ENCODE measurements at places on chromosomes 2 and 18.

- DNase-seq = no peak
- no peaks in the 10 kb centered on the region for H3K27me3 ChIP-seq
- no peak overlapping the region for H3K4me3 ChIP-seq
Observed at GRCh38 chr2:162233197-162233596, 10.0 kb downstream of the FAP start.

DNA sequence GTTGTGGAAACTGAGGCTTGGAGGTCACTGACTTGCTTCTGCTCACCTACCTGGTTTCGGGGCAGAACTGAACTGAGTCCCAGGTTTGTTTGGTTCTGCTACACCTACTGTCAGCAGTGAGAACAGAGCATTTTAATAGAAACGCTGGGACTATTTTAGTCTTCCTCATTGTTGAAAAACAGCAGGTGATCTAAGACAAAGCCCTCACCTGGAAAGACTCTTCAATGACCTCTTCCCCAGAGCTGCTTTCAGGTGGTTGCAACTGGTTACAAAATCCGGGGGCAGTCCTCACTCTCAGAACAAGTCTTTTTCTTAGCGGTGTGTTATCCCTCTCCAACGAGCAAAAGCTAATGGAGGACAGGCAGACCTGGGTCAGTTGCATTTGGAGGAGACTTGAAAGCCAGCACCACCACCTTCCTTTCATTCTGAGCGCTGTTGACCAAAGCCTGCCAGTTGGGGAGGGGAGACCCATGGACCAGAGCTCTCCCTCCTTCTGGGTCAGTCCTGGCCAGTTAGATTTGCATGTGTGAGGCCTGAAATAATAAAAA is 217.0 kb downstream of the NCK2 start:
- DNase-seq = no peak
- H3K27me3 ChIP-seq = no peaks in the 10 kb centered on the region
- no peak overlapping the region for H3K27ac ChIP-seq

DNA sequence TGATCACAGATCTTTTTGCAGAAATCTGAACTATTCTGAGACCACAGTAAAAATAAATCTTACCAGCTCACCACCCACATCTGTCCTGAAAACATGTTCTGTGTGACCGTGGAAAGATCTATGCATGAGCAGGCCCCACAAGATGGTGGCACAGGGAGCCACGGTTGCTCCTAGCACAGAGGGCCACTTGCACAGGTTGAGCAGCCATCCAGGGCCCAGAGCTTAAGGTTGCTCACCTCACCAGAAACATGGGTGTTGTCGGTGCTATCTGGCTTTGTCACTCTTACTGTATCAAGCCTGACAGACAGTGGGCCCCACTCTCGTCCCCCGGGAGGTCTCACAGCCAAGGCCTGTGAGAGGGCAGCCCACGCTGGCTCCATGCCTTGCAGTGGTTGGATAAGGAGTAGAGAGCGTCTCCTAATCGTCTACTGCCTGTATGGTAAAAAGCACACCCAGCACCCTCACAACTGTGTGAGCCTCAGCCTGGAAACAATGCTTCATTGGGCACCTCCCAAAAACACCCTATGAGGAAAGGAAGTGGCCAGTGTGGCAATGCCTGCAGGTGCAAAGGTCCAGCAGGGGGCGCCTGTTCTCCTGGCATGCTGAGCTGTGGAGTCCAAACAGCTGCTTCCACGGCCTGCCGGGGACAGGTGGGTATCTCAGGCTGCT is 19.6 kb downstream of the TUBB6 start:
- no peak overlapping the region for H3K4me3 ChIP-seq
- no peaks in the 10 kb centered on the region for H3K4me1 ChIP-seq
- no peak overlapping the region for H3K27ac ChIP-seq

GRCh38 chr2:149885468-149885867 is 297.9 kb upstream of the MMADHC start:
- H3K27me3 ChIP-seq = no peaks in the 10 kb centered on the region
- no peak overlapping the region for H3K27ac ChIP-seq
- no peak overlapping the region for H3K4me3 ChIP-seq
- DNase-seq = no peak
- H3K4me1 ChIP-seq = peaks cover 4% of the 10 kb centered on the region
